GM23248 (cell line): ENCODE measurements at places on chromosomes 6 and 20. TPM values are rescaled to one million over a fixed set of nuclear protein-coding genes. Genes with fewer than 3 reads are reported as not detected.

GRCh38 chr6:138571181-138571580 is 71.9 kb upstream of the NHSL1 start:
- DNase-seq, result no peak

DNA sequence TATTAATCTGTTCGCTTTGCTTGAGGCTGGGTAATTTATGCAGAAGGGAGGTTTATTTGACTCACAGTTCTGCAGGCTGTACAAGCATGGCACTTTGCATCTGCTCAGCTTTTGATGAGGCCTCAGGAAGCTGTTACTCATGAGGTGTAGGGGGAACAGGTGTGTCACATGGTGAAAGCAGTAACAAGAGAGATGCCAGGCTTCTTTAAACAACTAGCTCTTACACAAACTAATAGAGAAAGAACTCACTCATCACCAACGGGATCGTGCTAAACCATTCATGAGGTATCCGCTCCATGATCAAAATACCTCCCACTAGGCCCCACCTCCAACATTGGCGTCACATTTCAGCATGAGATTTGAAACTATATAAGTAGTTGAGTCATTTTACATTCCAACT is 34.4 kb upstream of the GCLC start:
- no peak for DNase-seq

DNA sequence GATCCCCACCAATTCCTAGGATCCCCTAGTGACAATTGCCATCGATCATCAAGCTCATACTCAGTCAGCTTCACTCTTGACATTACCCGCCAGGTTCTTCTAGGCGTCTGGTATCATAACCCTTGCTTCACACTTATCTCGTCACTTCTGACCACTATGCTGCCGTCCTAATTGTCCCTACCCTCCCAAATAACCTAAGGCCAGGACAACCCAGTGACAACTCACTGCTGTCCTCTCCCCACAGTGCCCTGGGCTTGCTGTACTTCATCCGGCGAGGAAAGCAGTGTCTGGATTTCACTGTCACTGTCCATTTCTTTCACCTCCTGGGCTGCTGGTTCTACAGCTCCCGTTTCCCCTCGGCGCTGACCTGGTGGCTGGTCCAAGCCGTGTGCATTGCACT is 3.7 kb downstream of the SYS1 start:
- DNase-seq, result no peak

The MOG gene
- total RNA-seq, result not detected in 2 replicates

DNA sequence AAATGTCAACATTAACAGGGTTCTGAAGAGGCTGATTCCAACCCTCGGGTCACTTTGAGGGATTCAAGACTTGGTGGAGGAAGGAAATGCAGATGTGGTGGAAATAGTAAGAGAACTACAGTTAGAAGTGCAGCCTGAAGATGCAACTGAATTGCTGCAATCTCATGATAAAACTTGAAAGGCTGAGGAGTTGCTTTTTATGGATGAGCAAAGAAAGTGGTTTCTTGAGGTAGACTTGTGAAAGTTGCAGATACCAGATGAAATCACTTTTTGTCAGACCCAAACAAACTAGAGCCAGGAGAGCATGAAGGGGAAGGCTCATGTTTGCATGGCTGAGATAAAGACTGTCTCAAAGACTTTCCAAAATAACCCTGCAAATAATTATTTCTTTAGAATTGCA is 16.2 kb downstream of the ANKRD6 start:
- no peak for DNase-seq

The SLC17A9 gene
- total RNA-seq, result 11.1 and 19.5 TPM in 2 replicates

- no peak for DNase-seq
Observed at GRCh38 chr20:31565699-31566318, 39.3 kb upstream of the ID1 start.

The VIP gene
- total RNA-seq, result 0.32 TPM in 1 of 2 replicates, not detected in the other

The EDN1 gene
- total RNA-seq, result 1.8 and 6.3 TPM in 2 replicates

The DLK2 gene
- total RNA-seq, result 0.51 and 0.76 TPM in 2 replicates

- DNase-seq, result no peak
Observed at GRCh38 chr6:35053701-35054100, 87.4 kb downstream of the TCP11 start.

The OR2B6 gene
- total RNA-seq, result not detected in 2 replicates

DNA sequence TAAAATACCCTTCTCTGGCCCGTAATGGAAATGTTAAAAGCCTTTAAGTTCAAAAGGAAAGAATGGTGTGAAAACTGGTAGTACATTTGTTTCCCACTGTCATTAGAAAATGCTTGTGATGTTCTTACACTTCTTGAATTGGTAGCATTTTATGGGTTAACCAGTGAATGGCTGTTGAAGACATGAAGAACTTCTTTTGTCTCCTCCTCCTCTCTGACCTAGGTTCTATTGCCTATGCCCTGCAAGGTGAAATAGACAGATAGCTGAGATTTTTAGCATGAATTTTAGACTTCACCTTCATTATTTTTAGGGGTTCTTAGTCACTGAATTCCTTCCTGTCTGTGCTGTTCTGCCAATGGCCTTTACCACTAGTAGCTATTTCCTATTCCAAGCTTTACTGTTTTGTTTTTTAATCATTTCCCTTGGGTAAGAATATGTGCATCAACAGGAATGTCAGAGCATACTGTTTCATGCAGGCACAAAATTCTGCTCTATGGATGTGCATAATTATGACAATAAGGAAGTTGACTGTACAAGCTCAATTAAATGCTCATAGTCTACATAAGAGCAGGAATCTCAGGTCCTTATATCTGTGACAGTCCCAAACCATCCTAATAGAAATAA is 4.9 kb downstream of the TNFAIP3 start:
- peak; percentile 72 for DNase-seq

The HUS1B gene
- total RNA-seq, result 0.32 TPM in 1 of 2 replicates, not detected in the other

- peak; percentile 34 for DNase-seq
Observed at GRCh38 chr20:35742741-35743523, 872 bp upstream of the RBM39 start.

DNA sequence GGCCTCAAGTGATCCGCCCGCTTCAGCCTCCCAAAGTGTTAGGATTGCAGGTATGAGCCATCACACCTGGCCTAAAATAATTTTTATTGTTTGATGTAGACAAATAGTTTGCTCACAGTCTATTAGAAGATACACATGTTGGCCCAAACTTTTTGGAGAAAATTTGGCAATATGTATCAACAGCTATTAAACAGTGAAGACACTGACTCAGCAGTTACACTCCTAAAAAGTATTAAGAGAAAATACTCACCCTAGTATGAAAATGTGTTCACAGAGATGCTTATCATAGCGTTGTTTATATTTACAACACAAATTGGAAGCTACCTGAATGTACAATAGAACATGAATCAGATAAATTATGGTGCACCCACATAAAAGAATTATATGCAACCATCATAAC is 173.1 kb downstream of the WDR27 start:
- peak; percentile 46 for DNase-seq

GRCh38 chr20:17657079-17657825 is 24.8 kb downstream of the RRBP1 start:
- no peak for DNase-seq

- DNase-seq, result peak; percentile 83
Observed at GRCh38 chr6:47651505-47651944, 46.9 kb upstream of the ADGRF4 start.

DNA sequence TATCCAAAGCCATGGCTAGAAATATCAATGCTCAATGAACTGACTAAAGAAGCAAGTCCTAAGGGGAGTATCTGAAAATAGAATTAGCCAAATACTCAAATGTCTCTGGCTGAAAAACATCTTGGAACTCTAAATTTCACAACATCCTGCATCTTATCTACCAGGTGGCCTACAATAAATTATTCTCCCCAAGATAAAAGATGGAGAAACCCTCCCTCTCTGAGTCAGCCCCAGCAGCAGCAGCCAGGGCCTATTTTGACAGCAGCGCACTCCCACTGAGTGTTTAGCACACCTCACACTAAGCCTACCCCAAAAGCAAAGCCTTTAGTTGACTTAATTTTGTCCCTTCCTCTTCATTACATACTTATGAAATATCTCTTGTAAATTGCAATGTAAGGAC is 5.9 kb downstream of the CALHM6 start:
- DNase-seq, result no peak

The HLA-DQA1 gene
- total RNA-seq, result not detected in 2 replicates

The CST2 gene
- 0.63 and 5.6 TPM in 2 replicates for total RNA-seq

- DNase-seq, result no peak
Observed at GRCh38 chr6:3394671-3395070, 62.2 kb downstream of the SLC22A23 start.

The STMN3 gene
- 26.8 and 37.6 TPM in 2 replicates for total RNA-seq

DNA sequence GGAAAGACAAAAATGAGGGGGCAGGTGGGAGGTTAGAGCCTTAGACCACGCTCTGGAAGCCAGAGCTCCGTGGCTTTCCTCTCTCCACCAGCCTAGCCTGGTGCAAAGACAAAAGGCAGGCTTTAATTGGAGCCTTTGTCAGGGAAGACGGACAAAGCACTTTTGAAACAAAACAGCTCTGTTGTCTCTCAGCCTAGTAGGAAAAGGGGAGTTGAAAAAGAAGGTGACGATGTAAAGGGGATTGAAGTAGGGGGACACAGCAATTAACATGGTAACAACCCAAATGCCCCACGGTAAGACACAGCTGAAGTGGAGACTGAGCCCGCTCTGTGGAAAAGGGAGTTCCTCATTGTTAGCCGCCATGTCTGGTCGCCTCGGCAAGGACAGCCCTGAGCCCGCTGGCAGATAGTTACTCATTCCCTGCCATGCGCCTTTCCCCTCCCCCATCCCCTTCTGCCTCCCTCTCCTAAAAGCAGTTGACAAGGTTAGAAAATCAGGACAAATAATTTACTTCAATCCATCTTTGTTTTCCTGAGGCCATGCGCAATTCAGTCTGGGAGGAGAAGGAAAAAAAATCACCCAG is 93.0 kb downstream of the TCP11 start:
- peak; percentile 64 for DNase-seq

GRCh38 chr6:4313044-4313686 is 177.8 kb upstream of the ECI2 start:
- DNase-seq, result peak; percentile 98

DNA sequence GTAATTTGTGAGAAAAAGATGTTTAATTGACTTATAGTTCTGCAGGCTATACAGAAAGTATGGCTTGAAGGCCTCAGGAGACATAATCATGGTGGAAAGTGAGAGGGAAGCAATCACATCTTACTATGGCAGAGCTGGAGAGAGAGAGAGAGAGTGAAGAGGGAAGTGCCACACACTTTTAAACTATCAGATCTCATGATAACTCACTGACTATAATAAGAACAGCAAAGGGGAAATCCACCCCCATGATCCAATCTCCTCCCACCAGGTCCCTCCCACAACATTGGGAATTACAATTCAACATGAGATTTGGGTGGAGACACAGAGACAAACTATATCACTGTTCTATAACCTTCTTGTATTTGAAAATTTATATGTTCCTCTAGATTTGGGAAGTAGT is 117.2 kb upstream of the BMP5 start:
- no peak for DNase-seq

GRCh38 chr6:55941702-55942101 is 66.3 kb upstream of the BMP5 start:
- peak; percentile 6 for DNase-seq

The BHLHE23 gene
- not detected in 2 replicates for total RNA-seq

The SPTLC3 gene
- total RNA-seq, result 1.1 and 5.5 TPM in 2 replicates

The SLC22A1 gene
- not detected in 2 replicates for total RNA-seq

DNA sequence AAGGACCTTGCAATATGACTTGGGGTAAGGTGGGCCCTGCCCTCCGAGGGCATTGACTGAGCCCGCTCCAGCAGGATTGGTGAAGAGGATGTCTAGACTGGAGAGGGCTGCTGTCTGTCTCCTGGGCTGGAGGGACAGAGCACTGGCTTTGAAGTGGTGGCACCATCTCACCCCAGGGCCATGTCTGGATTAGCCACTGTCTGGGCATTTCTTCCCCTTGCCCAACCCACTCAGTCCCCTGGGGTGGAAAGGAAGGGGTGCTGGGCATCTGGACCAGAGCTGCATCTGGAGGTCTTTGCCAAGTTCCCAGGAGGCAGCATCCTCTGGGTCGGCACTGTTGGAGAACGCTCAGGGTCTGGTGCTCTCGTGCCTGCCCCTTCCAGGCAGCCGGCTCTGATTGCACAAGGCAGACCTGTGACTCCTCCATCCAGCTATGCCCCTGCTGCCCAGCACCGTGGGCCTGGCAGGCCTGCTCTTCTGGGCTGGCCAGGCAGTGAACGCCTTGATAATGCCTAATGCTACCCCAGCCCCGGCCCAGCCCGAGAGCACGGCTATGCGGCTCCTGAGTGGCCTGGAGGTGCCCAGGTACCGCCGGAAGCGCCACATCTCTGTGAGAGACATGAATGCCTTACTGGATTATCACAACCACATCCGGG is at the start of gene R3HDML:
Gene R3HDML (plus strand): TSS at position 319 of the 656 bp plus-strand sequence. CDS start 115 bp downstream, at position 434.
- no peak for DNase-seq

- no peak for DNase-seq
Observed at GRCh38 chr6:36814249-36814648, 25.0 kb downstream of the CPNE5 start.

- DNase-seq, result no peak
Observed at GRCh38 chr6:168090706-168091105, 11.7 kb upstream of the FRMD1 start.

GRCh38 chr20:31706607-31707257 is 15.9 kb downstream of the BCL2L1 start:
- no peak for DNase-seq

DNA sequence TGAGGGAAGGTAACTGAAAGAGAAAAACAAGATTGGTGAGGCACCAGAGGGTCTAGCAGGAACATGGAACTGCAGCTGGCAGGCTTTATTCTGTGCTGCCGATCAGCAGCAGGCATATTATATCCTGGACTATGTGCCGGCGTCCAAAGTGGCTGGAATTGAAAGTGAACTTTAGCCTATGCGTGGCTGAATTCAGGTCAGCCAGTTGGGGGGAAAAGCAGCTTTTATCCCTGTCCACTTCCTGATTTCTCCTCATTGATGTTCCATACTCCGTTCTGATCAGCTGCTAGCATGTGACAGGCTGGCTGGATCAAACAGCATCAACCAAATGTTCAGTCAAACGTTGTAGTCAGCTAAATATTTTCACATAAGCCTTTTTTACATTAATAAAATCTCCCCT is 99.0 kb downstream of the CAP2 start:
- DNase-seq, result no peak

DNA sequence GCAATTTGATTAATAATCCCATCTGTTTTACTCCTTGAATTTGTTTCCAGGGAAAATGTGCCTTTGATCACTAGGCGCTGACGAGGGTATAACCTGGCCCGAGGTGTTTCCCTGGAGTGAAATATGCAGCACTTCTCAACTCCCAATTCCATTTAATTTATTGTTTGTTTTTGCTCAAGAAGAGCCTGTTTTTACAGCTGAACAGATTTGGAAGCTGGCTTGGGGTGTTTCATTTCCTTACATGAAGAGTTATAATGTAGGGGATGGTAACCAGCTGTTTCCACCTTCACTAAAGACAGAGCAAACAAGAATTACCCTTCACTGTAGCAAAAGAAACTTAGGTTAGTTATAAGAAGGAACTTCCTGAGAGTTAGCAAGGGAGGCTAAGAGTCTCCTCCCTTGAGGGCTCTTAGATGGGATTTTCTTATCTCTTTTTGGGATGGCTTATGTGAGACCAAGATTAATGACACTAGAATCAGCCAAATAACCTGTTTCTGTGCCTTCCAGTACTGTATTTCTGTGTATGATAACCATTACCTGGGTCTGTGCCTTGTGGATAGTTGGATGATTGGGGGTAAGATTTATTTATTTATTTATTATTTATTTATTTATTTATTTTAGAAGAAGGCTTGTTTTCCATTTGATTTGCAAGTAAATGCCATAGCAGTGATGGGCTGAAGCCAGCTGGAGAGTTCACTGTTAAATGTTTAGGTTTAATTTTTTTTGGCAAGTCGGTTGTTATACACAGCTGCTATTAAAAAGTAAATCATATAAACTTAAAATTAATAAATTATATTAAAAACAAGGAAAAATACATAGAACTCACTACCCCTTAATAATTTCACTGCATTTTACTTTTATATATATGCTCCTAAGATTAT is 162.2 kb upstream of the BMP2 start:
- no peak for DNase-seq

The TMEM244 gene
- total RNA-seq, result not detected in 2 replicates
